ENCODE measurements at places on chromosomes 2 and 18.
A peak's percentile ranks its signal among the peaks of the same experiment; 100 is the strongest.

- peak; percentile 51 for DNase-seq
Measured at GRCh38 chr18:45317948-45318640, 297.2 kb upstream of the SLC14A2 start.

DNA sequence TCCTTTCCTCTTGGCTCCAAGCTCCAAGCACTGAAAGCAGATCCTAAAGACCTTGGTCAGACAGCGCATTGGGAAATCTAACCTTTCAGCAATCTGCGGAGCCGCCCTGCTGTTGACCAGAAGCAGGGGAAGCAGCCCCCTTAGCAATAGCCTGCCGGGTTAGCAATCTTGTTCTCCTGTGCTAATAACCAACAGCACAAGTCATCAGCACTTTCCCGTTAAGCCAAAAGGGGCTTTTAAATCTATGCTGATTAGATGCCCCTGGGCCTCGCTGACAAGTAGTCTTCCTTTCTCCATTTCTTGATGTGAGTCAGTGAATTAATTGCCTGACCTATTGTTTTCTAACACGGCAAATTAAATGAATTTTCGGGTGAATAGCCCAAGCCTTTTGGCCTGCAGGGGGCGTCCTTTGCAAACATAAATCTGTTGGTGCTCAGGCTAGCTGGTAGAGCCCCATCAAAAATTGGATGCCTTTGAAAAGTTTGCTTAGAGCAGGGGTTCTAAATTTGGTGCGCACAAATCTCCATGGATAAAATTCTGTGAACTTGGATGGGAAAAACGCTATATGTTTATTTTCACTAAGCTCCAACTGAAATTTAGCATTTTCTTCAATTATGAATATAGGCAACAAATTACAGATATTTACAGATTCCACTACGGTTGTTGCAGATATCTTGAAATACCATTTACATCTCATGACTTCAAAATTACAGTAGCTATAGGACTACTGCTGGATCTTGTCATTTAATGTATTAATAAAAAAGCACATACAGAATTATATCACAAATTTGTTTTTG is 24.6 kb downstream of the MAIP1 start:
- DNase-seq: peak; percentile 52

GRCh38 chr2:147789287-147789686 is 55.5 kb upstream of the ACVR2A start:
- DNase-seq: no peak

DNA sequence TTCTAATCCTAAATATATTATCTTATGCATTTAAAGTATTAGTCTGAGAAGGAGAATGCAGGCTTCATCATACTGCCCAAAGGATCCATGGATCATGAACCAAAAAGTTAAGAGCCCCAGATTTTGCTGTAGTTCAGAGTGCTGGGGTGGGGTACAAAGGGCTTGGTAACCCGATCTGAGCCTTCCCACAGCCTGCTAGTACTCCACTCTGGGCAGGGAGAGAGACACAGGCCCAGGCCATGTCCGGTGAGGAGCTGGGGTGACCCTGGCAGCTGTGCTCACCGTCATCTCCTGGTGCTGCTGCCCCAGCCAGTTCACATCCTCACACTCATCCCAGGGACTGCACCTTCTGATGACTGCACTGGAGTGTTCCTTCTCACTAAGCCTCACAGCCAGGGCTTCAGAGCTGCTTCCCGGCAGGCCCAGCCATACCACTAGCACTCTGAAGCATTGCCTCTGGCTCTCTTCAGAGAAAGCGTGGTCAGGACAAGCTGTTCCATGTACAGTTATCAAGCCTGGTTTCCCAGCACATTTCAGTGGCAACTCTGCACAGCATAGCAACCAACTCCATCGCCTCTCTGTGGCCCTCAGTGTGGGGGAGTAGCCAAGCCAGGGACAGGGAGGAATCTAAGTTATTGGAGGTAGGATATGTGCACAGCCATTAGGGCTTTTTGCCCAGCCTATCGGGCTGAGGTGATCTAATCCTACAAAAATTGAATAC is 189.0 kb upstream of the CTAGE1 start:
- no peak for DNase-seq

DNA sequence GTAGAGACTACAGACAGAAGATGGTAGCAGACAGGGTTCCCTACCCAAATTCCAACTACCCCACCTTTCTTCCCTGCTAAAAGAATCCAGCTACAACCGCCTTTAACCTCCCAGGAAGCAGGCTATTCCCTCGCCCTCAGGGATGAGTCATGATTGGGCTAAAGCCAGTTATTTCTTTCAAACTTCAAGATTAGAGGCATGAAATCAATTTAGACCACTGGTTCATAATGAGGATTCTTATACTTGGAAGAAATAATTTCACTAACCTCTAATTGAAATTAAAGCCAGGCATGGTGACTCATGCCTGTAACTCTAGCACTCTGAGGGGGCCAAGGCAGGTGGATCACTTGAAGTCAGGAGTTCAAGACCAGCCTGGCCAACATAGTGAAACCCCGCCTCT is 20.0 kb downstream of the TRIP12 start:
- no peak for DNase-seq

GRCh38 chr2:241869087-241869961 is at the start of gene RTP5:
RTP5 (plus strand) TSS chr2:241869729; CDS start chr2:241869757, 28 bp downstream.
- DNase-seq: peak; percentile 46

DNA sequence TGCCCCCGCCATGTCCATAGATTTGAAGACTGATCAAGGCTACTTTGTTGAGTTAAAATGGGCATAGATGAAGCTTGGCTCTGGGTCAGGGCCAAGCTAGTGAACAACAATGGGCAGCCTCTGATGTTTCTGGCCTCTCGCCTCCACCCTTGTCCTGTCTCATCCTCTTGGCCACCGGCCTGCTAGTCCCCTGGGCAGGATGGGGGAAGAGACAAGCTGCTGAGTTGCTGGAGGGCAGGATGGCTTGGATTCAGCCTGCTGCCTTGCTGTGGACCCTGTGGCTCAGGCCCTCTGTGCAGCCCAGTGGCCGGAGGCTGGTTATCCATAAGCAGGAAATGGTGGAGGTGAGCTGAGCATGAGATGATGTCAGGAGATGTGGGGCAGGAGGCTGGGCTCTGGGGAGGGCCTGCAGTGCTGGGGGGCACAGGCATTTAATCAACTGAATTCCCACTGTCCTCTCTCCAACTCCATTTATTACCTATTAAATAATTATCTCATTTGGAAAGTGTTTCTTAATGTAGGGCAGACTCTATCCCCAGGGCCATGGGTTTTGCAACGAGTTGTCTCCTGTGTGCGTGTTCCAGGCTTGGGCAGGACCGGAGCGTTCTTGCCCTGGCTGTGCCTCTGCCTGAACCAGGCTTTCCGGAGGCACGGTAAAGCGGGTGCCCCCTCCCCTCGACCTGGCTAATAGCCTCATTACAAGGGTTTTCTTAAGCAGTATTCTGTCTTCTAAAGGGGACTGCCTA is 122.9 kb downstream of the GLI2 start:
- DNase-seq: no peak

GRCh38 chr2:115299199-115299598 is 856.8 kb downstream of the DPP10 start:
- DNase-seq: no peak

DNA sequence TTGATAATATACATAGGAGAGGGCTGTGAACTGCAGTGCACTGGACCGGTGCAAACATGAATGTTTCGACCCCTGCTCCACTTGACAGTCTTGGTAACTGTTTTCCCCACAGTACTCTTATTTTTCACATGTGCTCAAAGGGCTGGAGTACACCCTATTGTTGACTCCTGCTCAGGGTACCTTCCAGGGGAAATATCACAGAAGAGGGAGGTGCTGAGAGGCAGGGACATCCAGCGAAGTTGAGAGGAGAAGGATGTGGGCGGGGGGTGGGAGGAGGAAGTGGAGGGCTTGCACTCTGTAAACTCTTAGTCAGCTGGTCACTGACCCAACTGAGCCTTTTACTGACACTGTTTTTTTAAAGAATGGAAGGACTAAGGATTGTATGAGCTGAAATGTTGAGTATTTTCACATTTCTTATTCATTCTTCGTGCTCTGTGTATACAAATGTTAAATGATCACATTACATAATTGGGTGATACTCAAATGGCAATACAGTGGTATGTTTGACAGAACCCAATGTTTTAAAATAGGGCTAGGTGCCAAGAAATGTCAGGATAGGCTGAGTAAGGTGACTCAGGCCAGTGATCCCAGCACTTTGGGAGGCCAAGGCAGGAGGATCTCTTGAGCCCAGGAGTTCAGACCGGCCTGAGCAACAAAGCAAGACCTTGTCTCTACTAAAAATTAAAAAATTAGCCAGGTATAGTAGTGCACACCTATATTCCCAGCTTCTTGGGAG is 10.0 kb downstream of the INPP4A start:
- DNase-seq: no peak

DNA sequence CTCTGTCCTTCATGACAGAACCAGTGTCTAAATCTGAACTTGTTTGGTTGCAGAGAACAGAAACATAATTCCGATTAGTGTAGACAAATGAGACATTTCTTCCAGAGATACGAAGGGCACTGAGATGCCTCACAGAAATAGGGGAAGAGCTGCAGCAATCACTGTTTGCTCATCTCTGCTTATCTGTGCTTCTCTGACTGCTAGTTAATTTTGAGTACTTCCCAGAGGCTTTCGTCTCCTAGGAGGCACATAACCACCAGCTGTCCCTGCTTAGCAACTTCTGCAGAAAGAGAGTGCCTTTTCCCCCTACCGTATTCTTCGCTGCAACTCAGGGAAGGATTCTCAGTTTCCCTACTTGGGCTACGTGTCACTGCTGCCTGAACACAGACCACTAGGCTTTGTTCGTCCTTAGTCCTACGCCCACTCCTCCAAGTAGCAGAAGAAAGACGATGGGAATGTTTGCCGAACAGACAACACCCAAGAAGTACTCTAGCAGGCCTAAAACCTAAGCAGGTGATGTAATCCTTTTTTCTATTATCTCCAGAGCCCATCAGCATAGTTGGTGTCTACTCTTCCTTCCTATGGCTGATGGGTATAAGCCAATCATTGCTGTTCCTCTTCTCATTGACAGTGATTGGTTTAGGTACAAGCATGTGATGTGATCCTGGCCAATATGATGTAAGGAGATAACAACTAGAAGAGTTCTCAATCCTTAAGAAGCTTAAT is 63.6 kb downstream of the TNP1 start:
- DNase-seq: no peak

GRCh38 chr18:44803019-44803650 is 122.4 kb downstream of the SETBP1 start:
- no peak for DNase-seq
